ENCODE measurements at places on chromosomes 16 and 17. TPM values are rescaled to one million over a fixed set of nuclear protein-coding genes. Genes with fewer than 3 reads are reported as not detected.

Gene SLC5A11
- total RNA-seq, result not detected

Gene SULT1A2
- not detected for total RNA-seq

Gene SP6
- total RNA-seq, result under 0.01 TPM

- no peaks in the 10 kb centered on the region for H3K27me3 ChIP-seq
- H3K27ac ChIP-seq, result peak within 1 kb of the TSS; percentile 96
- DNase-seq, result peak; percentile 99
Observed at GRCh38 chr17:48944515-48945260, at the start of gene SNF8. TSS of gene SNF8 (minus strand) at chr17:48944842. CDS start at chr17:48944734, 108 bp downstream.

GRCh38 chr17:55661256-55661758 lies 61.4 kb downstream of the TMEM100 start:
- H3K4me1 ChIP-seq, result no peaks in the 10 kb centered on the region
- no peak overlapping the region for H3K27ac ChIP-seq
- no peak for DNase-seq
- no peak overlapping the region for H3K4me3 ChIP-seq

DNA sequence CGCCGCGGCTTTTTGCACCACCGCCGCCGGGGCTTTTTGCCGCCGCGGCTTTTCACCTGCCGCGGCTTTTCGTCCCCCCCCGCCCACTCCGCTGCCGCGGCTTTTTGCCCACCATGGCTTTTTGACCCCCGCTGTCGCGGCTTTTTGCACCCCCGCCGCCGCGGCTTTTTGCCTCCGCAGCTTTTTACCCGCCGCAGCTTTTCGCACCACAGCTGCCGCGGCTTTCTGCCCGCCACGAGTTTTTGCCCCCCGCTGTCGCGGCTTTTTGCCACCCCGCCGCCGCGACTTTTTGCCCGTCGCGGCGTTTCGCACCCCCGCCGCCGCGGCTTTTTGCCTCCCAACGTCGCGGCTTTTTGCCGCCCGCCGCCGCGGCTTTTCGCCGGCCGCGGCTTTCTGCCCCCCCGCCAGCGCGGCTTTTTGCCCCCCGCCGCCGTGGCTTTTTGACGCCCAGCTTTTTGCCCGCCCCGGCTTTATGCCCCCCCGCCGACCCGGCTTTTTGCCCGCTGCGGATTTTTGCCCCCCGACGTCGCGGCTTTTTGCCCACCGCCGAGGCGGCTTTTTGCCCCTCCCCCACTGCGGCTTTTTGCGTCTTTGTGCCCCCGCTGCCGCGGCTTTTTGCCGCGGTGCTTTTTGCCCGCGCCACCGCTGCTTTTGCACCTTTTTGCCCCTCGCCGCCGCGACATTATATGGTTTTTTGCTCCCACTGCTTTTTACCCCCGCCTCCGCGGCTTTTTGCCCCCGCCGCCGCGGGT lies 1343.6 kb downstream of the TP53TG3F start:
- no peaks in the 10 kb centered on the region for H3K4me1 ChIP-seq
- H3K36me3 ChIP-seq, result no peaks in the 10 kb centered on the region
- no peak overlapping the region for H3K4me3 ChIP-seq
- no peaks in the 10 kb centered on the region for H3K27me3 ChIP-seq
- H3K27ac ChIP-seq, result no peak overlapping the region
- DNase-seq, result peak; percentile 31

GRCh38 chr16:30602616-30603277 lies 7.4 kb downstream of the ZNF689 start:
- H3K27ac ChIP-seq, result no peak overlapping the region
- no peaks in the 10 kb centered on the region for H3K27me3 ChIP-seq
- no peak overlapping the region for H3K4me3 ChIP-seq
- peaks cover 24% of the 10 kb centered on the region for H3K36me3 ChIP-seq
- DNase-seq, result peak; percentile 83
- no peaks in the 10 kb centered on the region for H3K4me1 ChIP-seq

DNA sequence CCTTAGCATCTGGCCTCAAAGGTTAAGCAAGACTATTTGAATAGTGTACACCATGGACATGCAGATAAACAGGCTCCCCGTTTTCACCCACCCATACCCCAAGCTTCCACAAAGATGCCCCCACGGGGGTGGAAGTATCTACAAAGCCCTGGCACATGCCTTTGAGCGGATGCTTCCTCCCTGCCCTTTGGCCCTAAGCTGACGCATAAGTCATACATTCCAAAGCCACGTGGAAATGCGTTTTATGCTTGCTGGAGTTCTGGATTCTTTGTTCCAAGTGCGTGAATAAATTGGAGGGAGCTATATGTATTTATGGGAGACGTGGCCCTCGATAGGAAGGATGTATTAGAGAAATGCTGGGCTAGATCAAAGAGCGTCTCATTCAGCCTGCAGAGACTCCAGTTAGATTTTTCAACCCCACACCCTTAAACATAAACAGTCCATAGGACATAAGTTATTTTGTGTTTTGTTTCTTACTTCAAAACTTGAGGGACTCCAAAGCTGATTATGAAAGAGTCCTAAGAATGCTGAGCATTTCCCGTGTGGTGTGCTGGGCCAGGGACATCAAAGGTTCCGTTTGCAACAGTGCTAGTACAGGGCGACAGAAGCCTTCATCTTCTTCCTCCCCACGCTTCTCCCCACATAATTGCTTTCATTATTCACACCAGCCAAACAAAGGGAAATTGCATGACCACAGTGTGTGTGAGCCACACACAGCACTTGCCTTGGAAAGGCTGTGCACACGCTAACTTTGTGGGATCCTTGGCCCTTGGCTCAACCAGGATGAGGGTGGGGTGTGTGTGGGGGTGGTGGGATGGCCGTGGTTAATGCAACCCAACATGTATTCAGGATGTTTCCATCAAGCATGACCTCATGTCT lies 73.6 kb downstream of the WIPI1 start:
- H3K4me1 ChIP-seq, result peaks cover 71% of the 10 kb centered on the region
- DNase-seq, result peak; percentile 87
- H3K27me3 ChIP-seq, result no peaks in the 10 kb centered on the region
- peak overlapping the region; percentile 24 for H3K4me3 ChIP-seq
- no peaks in the 10 kb centered on the region for H3K36me3 ChIP-seq
